ENCODE measurements at places on chromosomes 6 and 20.

DNA sequence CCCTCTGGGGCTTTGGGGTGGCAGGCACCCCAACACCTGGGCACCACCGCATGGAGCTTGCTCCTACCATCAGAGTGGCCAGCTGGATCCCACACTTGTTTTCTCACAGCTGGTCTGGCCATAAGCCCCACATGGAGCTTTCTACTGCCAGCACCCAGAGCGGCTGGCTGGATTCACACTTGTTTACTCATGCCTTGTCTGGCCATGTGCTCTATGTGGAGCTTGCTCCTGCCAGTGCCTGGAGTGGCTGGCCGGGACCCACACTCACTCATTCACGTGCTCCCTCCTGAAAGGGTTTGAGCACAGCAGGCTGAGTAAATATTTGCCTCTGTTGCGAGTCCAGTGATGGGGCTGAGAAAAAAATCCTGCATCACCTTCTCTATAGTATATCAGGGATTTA, 487.0 kb downstream of the CD109 start:
- no peak for DNase-seq

DNA sequence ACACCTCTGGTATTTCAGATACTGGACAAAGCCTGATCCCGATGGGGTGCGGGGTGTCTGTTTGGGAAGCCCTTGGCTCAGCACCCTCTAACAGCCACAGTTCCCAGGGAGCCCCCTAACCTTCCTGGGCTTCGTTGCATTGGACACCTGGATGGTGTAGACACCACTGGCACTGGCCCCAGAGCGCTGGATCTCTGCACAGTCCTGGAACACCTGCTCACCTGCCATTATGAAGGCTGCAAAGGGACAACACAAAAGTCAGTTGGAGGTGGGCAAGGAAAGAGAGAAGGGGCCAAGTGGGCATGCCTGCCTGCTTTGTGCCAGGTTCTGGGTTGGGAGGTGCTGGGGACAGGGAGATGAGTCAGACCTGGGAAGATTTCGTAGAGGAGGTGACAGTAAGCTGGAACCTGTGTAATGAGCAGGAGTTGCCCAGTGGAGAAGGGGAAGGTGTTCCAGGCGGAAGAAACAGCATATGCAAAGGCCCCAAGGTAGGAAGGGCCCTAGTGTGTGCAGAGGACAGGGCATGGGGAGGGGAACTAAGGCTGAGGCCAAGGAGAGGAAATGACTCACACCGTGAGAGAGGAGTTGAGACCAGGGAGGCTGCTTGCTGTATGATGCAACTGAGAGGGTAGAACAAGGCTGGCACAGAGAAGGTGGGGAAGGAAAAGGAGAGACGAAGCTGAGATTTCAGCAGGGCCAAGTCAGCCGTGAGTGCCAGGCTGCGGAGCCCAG, 34.9 kb downstream of the ANGPT4 start:
- no peak for DNase-seq

DNA sequence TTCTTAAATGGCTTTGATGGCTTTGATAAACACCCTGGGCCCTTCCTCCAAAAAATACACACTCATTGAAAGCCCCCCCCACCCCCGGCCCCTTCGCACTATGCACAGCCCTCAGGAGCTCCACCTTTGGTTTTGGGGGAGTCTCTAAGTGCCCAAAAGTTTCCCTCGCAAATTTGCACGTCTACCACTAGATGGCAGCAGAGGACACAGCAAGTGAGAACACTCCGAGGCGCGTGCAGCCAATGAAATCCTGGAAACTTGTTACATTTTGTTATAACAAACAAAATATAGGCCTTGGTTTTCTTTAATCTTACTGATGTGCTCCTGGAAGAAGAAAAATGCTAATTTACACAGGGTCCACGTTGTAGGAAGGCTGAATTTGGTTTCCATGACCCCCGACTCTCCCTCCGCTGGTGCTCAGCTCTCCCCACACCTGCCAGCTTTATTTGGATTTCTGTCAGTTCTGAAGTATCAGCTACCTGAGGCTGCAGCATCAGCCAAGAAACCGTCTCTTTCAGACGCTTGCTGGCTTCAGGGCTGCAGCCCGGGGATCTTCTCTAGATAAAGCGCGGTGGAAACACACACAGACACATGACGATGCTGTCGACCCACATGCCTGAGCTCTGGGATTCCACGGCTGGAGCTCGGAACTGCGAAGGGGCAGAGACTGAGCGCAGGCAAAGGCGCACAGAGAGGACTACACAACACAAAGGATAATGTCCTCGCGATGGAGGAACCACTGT, 148.3 kb upstream of the RPS6KA2 start:
- peak; percentile 52 for DNase-seq

- DNase-seq: no peak
Observed at GRCh38 chr6:149284904-149285303, 32.6 kb upstream of the TAB2 start.

GRCh38 chr6:55405474-55406235, 78.4 kb downstream of the GFRAL start:
- DNase-seq: no peak

GRCh38 chr6:104527761-104528415, 331.8 kb downstream of the HACE1 start:
- DNase-seq: no peak

- DNase-seq: no peak
Observed at GRCh38 chr6:106510090-106510970, 119.0 kb downstream of the RTN4IP1 start.

Data from AG04450 (cell line).